ENCODE measurements at places on chromosomes 4 and X.

- no peak for DNase-seq
These were observed 82.3 kb downstream of the ARHGAP24 start for GRCh38 chr4:85557016-85557901.

- no peak for DNase-seq
These were observed 145.1 kb downstream of the INPP4B start for GRCh38 chr4:142701017-142701416.

- DNase-seq = no peak
These were observed 72.0 kb downstream of the SMARCA5 start for GRCh38 chr4:143585548-143585947.

DNA sequence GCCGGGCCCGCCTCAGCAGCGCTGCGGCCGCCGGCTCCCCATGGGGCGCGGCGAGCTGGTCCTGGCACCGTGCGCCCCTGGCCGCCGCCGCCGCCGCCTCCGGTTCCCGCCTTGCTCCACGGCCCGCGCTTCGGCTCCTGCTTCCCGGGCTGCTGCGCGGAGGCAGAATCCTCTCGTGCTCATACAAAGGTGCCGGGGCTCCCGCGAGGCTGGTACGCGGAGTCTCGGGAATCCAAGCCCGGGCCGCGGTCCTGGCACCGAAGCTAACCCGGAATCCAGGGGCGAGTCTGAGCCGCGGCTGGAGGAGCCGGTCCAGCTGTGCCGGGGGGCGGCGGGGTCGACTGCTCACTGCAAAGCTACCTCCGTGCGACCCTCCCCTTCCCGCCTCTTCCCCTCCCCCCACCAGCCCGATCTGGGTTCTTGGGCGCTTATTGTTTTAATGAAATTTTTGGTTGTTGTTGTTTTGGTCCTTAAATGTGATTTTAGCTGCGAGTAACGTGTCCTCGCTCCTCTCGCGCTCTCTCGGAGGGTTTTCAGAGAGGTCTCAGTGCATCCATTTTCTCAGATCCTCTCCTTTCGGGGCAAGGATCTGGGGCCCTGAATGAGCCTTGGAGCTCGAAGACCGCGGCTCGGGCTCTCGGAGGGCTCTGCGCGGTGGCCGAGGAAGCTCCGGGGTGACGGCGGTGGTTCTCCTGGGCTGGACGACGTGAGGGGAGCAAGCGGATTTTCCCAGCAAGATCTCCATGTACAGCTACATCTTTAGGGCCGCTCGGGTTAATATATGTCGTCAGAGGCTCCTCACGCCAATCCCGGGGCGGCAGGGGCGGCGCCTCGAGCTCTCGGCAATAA is at the start of gene HAND2:
Gene HAND2 (minus strand): TSS at position 753 of the 849 bp plus-strand sequence. CDS start 940 bp downstream, outside the sequence.
- no peak for DNase-seq

- DNase-seq = no peak
These were observed 87.8 kb downstream of the PLAC1 start for GRCh38 chrX:134570509-134570846.

GRCh38 chr4:2080429-2081300 is 21.5 kb downstream of the NAT8L start:
- DNase-seq = no peak

DNA sequence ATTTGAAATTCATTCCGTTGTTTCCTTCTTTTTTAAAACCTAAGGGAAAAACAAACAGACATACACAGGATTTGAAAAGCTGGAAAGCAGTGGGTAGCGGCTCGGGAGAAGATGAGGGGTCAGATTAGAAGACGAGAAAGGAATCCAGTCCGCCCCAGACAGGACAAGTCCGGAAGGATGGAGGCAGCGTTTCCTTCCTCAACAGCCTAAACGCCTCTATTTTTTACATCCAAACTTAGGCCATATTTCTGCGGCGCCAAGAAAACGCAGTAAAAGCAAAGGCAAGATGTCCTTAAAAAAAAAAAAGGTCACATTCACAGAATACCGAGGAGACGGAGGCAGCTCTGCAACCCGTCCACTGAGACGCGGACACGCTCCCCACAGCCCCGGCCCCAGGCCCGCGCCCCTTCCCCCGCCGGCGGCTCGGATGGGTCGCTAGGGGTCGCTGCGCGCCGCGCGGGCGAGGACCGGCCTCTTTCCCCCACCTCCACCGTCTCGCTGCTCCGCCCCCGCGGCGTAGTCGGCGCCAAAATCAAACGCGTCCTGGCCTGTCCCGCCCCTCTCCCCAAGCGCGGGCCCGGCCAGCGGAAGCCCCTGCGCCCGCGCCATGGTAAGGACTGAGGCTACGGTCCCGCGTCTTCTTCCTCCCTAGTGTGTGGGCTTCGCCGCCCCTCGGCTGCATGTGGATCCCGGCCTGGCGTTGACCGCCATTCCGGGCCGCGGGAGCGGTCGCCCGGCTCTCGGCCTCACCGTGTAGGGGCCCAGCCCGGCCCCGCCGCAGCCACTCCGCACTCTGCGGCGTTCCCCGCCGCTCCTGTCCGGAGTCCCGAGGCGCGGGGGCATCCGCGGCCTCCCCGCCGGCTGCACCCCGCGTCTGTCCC is at the start of gene MND1:
Gene MND1 (plus strand): TSS at position 558 of the 881 bp plus-strand sequence. CDS start 50 bp downstream, at position 608.
- DNase-seq = peak; percentile 77

DNA sequence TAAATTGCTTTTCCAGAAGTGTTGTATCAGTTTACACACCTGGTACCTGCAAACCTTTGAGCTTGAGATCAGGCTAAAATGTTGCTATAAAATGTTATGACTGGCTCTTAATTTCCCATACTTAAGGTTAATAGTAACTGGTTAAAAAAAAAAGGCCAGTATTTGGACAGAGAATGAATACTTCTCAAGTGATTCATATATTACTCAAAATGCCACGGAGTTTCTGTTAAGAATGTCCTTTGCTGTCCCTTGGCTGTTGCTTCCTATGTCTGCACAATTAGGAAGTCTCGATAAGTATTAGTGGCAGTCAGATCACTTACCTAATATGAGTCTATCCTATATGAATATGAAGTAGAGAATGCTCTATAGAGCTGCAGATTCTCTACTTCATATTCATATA is 232.2 kb upstream of the IGFBP7 start:
- no peak for DNase-seq

Measured in stimulated activated CD8-positive, alpha-beta memory T cell treated with anti-CD3 and anti-CD28 coated beads, Interleukin-7, amount 100 ng/mL, for 1 hour (primary cell).